ENCODE measurements at places on chromosomes 3 and 15.
A peak's percentile ranks its signal among the peaks of the same experiment; 100 is the strongest.

GRCh38 chr15:97623091-97623661 lies 337.3 kb upstream of the ARRDC4 start:
- DNase-seq, result no peak

DNA sequence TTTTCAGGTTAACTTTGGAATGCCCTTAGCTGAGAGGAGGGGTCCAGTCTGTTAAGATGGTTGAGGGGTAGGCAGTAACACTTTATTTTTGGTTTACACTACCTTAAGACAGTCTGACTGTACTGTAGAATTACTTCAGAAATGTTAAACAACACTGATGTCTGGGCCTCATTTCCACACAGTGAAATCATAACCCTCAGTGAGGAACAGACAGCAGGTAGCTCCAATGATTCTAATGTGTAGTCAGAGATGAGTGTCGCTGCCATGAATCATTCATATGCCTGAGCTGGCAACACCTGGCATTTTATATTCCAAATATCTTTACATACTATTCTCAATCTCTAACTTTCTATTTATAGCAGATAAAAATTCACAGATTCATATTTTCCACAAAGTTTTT lies 37.3 kb upstream of the POU1F1 start:
- DNase-seq, result no peak

DNA sequence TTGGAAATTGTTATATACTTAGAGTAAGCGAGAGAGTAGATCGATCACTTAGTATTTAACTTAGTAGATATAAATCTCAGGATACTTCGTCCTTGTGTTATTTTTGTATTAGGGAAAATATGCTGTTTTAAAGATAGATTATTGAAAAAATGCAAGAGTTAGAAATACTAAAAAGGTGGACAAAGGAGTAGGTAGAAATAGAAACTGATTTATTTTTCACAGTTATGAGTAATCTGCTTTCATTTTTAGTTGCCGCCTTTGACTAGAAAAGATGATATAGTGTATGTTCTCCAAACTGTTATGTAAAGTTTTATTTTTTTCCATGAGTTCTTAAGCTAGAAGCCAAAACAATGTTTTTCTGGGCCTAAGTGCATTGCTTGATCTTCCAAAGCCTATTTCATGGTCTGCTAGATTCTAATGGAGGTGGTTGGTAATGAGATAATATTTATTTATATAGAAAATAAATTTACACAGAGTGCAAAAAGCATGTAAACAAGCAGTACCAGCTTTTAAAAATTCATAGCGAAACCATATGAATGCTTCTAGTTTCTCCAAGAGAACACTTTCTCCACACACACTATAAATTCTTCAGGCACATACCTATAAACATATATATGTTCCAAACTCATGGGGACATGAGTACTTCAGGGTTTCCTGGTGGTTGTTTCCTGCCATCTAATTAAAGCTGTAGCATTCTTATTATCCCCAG lies 61.1 kb downstream of the DIPK2A start:
- no peak for DNase-seq

- no peak for DNase-seq
Observed at GRCh38 chr15:72200395-72201237, 3.0 kb upstream of the GRAMD2A start.

GRCh38 chr15:33518421-33518820 lies 207.7 kb downstream of the RYR3 start:
- DNase-seq, result no peak

DNA sequence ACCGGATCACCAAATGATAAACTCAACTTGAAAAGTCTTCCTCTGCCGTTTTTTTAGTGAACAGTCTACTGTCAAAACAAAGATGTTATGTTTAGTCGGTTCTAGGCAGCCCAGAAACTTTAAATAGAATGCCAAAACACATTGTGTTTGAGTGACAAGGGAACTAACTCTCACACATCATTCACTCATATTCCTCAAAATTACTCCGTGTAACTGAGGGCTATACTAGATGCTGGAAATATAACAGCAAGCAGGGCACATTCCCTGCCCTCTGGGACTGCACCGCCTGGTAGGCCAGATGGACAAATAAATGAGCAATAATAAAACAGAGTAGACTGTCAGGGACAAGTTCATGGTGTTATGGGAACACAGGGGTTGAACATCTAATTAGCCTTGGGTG lies 251.4 kb downstream of the MAGI1 start:
- no peak for DNase-seq

DNA sequence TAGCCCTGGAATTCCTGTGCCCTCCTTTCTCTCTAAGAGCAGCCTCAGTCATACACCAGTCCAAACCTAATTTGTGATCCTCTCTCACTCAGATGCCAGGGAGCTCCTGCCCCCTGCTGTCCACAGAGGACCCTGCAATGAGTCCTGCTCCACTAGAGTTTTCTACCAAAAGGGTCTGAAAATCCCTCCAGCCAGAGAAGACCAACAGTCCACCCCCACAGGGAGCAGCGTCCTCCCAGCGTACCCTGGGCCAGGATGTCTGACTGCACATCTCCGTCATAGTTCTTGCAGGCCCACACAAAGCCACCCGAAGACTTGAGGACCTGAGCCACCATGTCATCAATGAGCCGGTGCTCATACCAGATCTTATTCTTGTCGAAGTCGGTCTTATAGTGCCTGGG lies 15.4 kb downstream of the IDH2 start:
- DNase-seq, result no peak

DNA sequence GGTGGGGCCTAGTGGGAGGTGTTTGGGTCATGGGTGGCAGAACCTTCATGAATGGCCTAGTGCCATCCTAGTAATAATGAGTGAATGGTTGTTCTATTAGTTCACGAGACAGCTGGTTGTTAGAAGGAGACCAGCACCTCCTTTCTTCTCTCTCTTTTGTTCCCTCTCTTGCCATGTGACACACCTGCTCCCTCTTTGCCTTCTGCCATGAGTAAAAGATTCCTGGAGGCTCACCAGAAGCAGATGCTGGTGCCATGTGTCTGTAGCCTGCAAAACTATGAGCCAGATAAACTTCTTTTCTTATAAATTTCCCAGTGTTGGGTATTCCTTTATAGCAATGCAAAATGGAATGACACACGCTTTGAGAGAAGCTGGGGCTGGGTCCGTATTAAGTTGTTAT lies 89.0 kb upstream of the SLC4A7 start:
- DNase-seq, result no peak

DNA sequence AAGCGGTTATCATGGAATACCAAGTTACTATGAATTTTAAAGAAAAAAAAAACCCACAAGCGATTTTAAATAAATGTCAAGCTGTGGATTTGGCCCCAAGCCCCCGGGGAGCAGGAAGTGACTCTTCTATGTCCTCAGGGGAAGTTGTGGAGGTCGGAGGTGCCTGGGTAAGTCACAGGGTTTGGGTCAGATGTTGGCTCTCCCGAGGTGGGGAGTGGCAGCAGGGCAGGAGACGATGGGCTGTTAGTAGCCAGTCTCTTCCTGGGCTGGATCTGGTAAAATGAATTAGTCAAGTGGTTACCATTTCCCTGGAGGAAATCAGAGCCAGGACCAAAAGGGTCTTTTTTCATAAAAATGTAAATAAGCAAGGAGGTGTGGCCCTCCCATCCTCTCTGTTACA lies 316.7 kb downstream of the TLE3 start:
- DNase-seq, result no peak

DNA sequence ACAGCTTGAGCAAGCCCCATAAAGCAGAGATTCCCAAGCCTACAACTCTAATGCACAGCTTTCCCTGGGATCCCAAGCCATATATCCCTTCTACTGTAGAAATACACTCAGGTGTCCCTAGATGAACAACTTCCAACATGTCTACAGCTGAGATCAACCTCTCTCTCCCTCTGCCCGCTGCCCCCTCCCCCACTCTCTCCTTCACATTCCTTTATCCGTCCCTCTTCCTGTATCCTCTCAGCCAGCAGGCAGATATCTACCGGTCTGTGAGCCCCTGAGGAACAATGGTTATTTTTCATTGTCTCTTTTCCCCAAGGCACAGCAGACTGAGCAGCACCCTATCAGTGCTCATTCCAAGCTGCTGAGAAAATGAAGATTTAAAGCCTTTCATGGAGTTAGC lies 138.6 kb downstream of the SUCLG2 start:
- no peak for DNase-seq

DNA sequence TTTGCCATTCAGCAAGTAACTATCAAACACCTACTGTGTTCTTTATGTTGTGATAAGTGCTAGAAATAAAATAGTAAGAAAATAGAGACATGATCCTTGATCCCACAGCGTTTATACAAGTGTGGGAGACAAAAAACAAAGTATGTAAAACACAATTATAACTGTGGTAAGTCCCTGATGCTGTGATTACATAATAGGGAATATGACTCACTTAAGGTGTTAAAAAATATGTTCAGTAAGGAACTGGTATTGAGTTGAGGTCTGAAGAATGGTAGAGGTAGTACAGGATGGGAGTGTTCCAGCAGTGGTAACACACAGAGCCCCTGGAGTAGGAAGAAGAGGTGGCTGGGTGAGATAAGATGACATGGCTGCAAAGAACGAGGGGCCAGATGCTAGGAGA lies 132.1 kb upstream of the TMC3 start:
- no peak for DNase-seq

GRCh38 chr15:68098465-68098864 lies 44.4 kb downstream of the PIAS1 start:
- no peak for DNase-seq

DNA sequence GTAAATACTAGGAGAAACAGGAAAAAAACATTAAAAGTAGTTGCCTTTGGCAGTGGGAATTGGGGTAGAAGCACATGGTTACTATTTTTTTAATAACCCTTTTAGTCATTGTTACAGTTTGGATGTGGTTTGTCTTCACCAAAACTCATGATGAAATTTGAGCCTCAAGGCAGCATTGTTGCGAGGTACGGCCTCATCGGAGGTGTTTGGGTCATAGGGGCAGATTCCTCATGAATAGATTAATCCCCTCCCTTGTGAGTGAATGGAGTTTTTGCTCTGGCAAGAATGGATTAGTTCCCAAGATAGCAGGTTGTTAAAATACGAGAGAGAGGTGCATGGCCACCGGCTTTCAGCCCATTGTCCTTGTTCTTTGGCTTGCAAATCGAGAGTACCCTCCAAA lies 92.6 kb downstream of the LEKR1 start:
- DNase-seq, result no peak

GRCh38 chr3:70120357-70120966 lies 120.9 kb downstream of the SAMMSON start:
- DNase-seq, result no peak

GRCh38 chr3:63977893-63978292 lies 45.4 kb downstream of the PSMD6 start:
- no peak for DNase-seq

DNA sequence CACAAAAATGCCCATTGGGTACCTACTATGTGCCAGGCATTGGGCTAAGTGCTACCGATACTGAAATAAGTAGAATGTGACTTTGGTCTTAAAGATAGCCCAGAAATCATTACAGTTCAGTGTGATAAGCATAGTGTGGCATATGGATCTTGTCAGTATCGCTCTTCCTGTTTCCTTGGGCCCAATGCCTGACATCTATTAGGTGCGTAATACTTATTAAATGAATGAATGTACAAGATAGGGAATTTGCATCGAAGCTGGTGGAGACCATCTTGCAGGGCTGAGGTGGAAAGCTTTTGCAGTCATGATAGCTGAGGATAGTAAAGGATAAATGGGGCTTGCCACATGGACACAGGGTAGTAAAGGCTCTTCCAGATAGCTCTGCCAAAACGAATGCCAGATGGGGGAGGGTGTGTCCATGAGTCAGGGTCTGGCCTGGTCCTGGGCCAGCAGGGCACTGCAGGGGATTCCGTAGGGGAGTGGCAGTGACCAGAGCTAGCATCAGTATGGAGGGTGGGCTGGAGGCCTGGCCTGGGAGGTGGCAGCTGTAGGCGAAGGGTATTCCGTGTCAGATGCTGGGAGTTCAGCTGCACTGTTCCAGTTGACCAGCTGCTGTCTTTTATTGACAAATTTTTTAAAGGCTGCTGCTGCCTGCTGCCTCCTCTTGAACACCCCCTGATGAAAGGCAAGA lies 23.5 kb downstream of the TSEN2 start:
- DNase-seq, result peak; percentile 48

DNA sequence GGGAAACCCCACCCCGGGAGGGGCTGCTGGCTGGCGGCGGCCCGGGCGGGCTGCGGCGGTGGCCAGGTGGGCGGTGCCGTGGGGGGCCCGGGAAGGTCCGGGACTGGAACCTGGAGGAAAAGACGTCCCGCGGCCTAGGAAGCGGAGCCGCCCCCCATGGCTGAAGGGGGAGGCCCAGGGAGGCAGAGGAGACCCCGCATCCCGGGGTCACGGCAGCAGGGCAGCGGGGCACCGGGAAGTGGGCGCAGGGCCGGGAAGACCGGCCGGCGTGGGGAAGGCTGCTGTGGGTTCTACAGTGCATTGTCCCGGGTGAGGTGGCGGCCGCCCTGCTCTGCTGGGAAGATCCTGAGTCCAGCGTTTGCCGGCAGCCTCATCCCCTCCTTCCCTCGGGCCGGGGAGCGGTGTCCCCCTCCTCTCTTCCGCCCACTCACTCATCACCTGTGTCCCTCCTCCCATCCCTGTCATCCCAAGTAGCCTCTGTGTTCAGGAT lies 525 bp upstream of the FSTL1 start:
- DNase-seq, result no peak

- no peak for DNase-seq
Observed at GRCh38 chr3:58880182-58880581, 169.6 kb downstream of the CFAP20DC start.

DNA sequence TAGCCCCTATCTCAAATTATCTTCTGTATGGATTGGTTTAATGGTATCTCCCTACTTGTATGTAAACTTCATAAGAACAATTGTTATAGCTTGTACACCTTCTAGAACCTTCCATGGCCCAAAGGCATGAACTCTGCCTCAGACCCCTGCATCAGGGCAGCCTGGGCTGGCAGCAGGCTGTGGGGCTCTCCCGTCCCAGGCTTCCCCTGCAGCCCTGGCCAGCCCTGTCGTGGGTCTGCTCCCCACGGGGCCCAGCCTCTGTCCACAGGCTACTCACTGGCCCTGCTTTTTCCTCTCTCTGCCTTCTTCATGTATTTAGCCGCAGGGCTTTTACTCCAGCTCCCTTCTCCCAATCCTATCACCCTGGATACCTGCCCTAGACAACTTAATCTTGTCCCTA lies 4.4 kb downstream of the SCN5A start:
- no peak for DNase-seq

DNA sequence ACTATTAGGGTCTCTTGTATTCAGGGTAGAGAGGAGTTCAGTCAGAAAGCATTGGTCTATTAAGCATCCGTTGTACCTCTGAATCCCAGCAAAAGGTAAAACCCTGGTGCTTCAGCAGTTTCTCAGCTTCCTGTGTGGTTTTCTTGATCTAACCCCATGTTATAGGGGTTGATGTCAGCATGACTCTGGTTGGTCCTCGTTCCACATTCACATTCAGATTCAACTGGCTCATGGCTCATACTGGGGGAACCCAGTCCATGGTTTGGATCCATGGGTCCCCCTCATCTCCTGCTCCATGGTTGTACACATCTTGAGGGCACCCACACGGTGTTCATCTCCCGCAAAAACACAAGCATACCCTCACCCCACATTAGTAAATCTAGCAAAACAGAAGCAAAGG lies 47.7 kb upstream of the C2CD4B start:
- DNase-seq, result no peak

Data from GM04504 (cell line).